ENCODE measurements at places on chromosomes 2 and 18.

DNA sequence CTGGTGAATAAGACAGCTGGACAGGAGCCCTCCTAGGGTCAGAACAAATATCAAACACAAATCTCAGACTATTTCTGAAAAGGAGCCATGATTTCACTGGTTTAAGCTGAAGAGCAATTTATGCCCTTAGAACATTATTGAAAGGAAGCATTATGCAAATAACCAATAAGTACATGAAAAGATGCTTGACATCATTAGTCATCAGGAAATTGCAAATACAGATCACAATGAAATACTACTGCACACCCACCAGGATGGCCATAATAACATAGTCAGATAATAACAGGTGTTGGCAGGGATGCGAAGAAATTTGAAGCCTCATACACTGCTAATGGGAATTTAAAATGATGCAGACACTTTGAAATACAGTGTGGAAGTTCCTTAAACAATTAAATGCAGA is 176.4 kb upstream of the RAB6C start:
- H3K36me3 ChIP-seq, result no peaks in the 10 kb centered on the region
- H3K27ac ChIP-seq, result no peak overlapping the region
- no peaks in the 10 kb centered on the region for H3K27me3 ChIP-seq
- no peak overlapping the region for H3K4me3 ChIP-seq
- DNase-seq, result no peak

DNA sequence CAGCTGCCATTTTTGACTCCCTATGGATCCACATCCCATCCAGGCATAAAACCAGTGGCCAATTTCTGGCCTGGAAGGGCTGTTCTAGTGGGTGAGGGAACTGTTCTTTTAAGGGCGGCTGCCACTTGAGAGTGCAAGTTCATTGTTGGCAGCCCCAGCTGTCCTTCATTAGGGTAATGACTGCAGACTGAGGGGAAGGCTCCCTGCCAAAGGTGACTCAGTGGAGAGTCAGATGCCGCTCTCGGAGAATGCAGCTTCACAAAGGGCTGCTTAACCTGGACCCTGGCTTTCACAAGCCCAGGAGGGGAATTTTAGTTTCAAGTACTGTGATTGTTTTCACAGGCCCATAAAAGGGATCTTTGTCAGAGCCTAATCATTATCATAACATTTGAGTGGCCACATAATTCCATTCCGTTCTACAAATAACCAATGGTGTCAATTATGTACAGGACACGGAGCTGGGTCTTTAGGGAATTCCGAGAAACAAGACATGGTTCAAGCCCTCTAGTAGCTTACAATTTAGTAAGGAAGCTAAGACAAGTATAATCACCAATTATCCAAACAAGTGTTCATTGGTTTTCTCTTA is 235.7 kb downstream of the CDCA7 start:
- H3K4me1 ChIP-seq, result peaks cover 3% of the 10 kb centered on the region
- no peak overlapping the region for H3K27ac ChIP-seq
- no peaks in the 10 kb centered on the region for H3K27me3 ChIP-seq
- H3K4me3 ChIP-seq, result no peak overlapping the region
- DNase-seq, result no peak
- no peaks in the 10 kb centered on the region for H3K36me3 ChIP-seq

DNA sequence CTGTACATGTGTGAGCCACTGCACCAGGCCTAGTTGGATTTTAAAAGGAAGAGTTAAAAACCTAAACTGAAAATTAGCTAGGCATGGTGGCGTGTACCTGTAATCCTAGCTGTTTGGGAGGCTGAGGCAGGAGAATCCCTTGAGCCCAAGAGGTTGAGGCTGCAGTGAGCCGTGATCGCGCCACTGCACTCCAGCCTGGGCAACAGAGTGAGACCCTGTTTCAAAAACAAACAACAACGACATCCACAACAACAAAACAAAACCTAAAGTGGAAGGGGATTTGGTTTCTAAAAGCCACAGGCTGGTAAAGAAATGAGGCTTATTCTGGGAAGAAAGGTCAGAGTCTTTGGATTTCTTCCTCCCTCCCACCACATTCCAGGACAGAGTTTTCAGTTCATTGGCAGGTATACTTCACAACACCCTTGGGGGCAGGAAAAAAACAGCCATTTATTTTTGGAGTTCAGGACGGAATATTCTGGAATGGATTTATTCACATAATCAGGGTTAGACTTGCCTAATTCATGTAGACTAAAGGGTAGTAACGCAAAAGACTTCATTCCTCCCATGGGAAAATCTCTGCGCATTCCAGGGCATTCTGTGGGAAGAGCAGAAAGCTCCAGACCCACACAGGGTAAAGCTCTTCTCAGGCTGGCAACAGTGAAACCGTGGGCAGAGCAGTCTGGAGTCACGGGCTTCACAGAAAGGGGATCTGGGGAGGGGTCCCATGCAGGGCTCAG is 34.9 kb downstream of the TEX44 start:
- no peak overlapping the region for H3K4me3 ChIP-seq
- H3K27ac ChIP-seq, result no peak overlapping the region
- DNase-seq, result no peak
- no peaks in the 10 kb centered on the region for H3K36me3 ChIP-seq

GRCh38 chr2:148167855-148168254 is 147.0 kb downstream of the MBD5 start:
- no peak overlapping the region for H3K4me3 ChIP-seq
- no peaks in the 10 kb centered on the region for H3K36me3 ChIP-seq
- H3K4me1 ChIP-seq, result no peaks in the 10 kb centered on the region
- no peaks in the 10 kb centered on the region for H3K27me3 ChIP-seq
- DNase-seq, result no peak

All from H1 (cell line).